Stimulated activated CD4-positive, alpha-beta T cell treated with anti-CD3 and anti-CD28 coated beads, Interleukin-2, amount 100 ng/mL, for 48 hours (primary cell): ENCODE measurements at places on chromosomes 12 and 14.

GRCh38 chr14:86168371-86168770 lies 638.4 kb downstream of the FLRT2 start:
- no peak for DNase-seq

- no peak for DNase-seq
Measured at GRCh38 chr12:55696796-55697462, 10.8 kb downstream of the ITGA7 start.

- no peak for DNase-seq
Measured at GRCh38 chr12:7557227-7557626, 53.6 kb upstream of the CD163 start.

DNA sequence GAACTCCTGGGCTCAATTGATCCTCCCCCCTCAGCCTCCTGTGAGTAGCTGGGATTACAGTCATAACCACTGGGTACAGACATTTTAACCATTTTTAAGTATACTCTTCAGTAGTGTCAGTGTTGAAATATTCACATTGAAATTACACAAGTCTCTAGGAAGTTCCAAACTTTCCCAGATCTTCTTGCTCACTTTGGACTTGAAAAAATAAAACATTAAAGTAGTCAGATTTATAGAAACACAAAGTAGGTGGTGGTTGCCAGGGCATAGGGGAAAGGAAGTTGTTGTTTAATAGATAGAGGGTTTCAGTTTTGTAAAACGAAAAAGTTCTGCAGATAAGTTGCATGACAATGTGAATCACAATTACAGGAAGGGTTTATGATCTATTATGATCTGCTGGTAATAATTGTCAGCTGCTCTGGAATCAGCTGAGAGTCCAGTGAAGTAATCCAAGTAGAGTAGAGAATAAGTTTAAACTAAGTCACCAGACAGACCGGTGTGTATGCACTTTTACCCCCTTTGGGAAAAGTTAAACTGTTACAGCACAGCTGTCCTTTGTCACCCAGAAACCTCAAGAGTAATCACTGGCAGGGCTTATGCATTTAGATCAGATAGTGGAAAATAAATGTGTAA lies 27.4 kb downstream of the PCNX1 start:
- DNase-seq = no peak

DNA sequence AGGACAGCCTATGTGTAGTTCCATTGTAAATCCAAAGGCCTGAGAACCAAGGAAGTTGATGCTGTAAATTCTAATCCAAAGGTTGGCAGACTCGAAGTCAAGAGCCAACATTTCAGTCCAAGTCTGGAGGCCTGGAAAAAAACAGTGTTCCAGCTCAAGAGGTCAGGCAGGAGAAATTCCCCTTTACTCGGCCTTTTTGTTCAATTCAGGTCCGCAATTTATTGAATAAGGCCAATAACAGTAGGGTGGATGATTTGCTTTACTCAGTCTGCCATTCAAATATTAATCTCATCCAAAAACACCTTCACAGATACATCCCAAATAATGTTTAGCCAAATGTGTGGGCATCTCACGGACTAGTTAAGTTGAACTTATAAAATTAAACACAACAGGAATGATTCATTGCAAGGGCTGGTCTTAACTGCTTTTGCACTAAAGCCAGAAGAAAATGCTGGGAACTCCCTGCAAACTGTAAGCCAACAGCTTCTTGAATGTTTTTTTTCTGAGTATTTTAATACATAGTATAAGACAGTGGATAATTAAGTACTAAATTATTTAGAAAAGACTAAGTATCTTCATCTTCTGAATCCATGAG lies 197.4 kb upstream of the GARIN6 start:
- DNase-seq = no peak

GRCh38 chr12:72499244-72499643 lies 227.1 kb downstream of the TRHDE start:
- no peak for DNase-seq

DNA sequence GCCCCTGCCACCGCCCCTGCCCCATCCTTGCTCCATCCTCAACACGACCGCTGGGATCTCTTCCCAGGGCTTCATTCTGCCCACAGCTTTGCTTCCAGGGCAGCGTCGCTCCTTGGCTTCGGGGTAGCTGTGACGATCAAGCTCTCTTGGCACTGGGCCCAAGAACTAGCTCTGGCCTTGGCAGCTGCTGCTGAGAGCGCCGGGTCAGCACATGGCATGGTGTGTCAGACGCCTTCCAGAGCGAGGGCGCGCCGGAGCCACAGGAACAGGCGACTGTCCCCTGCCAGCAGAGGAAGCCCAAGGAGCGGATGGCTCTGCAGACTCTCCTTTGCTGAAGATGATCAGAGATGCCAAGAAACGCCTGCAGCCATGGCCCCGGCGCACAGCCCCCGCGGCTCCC lies 15.9 kb downstream of the RAB35 start:
- no peak for DNase-seq

- DNase-seq = no peak
Measured at GRCh38 chr14:68797121-68797670, 4.3 kb upstream of the ZFP36L1 start.

DNA sequence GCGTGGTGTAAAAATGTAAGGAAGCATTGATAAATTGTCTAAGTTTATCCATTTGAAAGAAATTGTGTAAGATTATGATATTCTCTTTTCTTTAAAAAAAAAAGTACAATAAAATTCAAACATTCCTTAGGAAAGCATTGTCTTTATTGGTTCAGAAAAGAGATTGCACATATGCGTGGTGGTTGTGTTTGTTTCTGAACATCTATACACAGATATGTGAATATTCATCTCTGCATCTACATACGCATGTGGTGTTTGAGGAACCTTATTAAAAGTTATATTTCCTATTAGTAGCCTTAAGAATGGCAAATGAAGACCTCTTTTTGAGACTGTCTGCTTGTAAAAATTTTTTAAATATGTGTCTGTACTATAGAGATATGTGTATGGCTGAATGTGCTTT lies 69.8 kb downstream of the TMEM260 start:
- DNase-seq = no peak

GRCh38 chr14:54053386-54053745 lies 96.7 kb upstream of the BMP4 start:
- DNase-seq = no peak

DNA sequence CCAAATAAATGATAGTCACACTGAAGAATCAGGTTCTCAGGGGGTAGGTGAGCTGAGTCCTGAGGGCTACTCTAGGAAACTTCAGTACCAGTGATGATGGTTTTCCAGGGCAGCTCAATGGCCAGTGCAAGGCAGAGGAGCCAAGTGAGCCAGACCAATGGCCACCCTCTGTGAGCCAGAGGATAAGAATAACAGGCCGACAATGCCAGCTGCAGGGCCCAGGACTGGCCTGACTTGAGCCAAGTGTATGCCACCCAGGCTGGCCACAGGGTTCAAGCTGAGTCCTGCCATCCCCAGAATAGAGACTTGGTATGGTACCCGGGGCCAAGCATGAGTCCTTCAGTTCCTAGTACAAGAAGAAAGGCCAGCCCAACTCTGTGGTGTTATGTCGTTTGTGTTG lies 355.5 kb downstream of the DPF3 start:
- no peak for DNase-seq

GRCh38 chr14:74491956-74492775 lies 939 bp downstream of the NPC2 start:
- DNase-seq = no peak

GRCh38 chr12:42969355-42969754 lies 379.8 kb upstream of the PRICKLE1 start:
- DNase-seq = no peak

DNA sequence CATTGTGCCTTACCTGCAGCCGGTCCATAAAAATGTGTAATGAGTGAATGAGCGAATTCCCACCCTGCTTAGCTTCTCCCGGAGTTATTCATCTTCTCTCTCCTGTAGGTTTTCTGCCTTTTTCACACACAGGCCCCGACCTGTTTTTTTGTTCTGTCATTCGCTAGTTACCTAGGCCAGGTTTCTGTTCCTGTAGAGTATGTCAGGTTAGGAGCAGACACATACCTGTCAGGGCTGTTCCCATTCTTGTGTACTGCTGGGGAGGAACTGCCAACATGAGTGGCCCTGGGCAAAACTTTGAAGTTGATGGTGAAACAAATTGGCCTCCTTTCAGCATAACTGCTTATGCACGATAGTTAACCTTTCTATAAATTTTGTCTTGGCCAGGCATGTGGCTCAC lies 140.1 kb downstream of the SYNE2 start:
- DNase-seq = no peak

DNA sequence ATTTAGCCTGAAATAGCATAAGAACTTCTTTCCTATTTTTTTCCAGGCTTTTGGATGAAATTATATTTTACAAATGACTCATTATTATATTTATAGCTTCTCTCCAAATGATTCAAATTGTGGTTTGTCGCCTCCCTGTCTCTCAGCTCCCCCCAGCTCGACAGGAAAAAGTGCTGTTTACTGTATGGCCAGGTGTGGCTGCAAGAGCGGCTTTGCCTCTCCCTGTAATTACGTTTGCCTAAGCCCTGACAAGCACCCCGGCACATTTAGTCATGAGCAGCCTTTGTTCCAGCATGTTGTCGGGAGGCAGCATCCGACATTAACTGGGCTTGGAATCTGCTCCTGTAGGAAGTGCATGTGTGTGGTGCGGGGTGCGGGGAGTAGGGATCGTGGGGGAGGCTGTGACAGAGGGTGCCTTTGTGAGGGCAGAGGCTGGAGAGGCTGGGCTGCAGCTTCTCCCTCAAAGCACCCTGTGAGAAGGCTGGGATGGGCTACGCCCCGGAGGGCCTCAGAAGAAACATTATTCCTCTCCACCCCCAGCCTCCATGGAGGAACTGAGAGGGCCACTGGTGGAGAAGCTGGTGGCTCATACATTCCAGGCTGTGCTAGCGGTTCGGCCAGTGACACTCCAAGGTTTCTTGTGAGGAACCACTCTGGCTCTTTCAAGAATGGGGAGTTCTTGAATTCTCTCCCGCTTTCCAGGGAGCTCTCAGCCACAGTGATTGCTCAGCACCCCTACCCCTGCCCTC lies 42.1 kb upstream of the CTDSP2 start:
- no peak for DNase-seq

GRCh38 chr14:84760489-84761126 lies 769.3 kb upstream of the FLRT2 start:
- no peak for DNase-seq

DNA sequence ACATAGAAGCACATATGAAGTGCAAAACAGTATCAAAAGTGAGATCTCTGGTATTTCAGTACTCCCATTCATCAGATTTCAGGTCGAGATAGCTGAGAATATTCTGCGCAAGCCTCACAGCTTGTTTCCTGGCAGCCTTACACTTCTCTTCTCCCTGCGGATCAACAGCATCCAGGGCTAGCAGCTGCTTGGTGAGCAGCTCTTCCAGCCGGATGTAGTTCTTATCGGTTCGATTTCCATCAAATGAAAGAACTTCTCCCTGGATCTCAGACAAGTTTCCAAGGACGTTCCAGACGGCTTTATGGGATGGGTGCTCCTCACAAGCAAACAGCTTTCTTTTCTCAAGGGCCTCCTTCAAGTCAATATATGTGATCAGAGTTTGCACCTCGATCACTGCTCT lies 2.7 kb downstream of the BAG5 start:
- DNase-seq = no peak
